ENCODE measurements at places on chromosomes 3 and 15.

DNA sequence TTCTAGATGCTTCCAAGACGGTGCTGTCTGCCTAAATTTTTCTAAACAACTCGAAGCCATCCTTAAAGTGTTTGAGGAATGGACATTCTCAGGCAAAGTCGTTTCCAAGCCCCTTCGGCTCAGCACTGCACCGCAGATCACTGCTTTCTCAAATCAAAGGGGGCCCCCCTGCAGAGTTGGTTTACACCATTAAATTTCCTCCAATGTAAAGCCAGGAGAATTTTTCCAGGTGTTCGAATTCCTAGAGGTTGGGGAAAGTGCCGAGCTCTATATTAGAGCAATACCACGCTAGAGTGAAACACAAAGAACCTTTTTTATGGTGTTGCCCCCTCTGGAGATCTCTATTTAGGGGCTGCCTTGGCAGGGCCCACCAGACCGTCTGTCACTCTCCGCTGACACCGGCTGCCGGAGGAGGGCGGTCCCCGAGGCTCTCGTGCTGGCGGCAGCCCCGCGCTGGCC lies 277.9 kb upstream of the NR2F2 start:
- no peak for DNase-seq

DNA sequence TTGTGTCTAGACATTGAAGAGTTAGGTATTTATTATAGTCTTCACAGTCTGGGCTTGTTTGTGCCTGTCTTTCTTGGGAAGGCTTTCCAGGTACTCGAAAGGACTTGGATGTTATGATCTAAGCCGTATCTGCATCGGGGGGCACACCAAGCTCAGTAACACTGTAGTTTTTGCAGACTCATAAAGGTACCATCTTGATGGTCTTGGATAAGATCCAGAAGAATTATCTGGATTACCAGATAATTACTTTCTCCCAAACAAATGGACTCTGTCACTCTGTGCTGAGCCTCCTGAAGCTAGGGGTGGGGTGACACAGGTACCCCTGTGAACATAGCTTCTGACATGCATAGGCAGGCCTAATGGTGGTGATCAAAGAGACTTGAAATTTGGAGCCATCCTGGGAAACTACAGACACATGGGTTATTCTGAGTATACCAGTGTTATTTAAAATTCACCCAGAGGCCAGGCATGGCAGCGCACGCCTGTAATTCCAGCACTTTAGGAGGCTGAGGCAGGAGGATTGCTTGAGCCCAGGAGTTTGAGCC lies 238.6 kb upstream of the TPM1 start:
- DNase-seq = no peak

- no peak for DNase-seq
Measured at GRCh38 chr3:12750658-12751071, 8.4 kb downstream of the TMEM40 start.

DNA sequence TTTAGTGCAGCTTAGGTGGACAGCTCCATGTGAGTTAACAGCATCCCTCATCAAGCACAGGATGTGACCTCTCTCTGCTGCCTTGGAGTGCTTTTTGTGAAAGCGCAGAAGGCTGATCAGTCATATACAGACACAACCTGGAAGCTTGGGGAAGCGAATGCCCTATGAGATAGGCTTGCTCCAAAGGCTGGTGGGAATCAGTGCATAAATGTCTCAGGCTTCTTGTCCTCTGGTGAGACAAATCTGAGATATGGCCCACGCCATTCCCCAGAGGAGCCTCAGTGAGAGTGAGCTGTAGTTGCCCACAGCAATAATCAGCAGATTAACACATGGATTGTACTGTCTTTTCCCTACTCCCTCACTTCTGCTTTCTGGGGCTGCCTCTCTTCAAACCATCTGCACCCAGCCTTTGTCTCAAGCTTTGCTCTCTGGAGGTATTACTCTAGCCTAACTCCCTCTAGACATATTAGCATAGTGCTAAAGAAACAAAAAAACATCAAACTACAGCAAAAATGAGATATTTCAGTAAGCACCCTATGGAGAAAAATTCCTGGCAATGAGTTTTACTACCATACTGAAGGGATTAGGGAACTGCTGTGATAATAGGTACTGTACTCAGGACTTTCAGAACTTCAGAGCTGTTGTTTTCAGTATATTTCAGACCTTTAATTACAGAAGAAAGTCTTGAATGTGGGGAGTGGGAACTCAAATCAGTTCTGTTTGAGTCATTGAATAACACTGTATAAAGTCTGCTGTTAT lies 113.7 kb downstream of the OXSM start:
- DNase-seq = no peak

DNA sequence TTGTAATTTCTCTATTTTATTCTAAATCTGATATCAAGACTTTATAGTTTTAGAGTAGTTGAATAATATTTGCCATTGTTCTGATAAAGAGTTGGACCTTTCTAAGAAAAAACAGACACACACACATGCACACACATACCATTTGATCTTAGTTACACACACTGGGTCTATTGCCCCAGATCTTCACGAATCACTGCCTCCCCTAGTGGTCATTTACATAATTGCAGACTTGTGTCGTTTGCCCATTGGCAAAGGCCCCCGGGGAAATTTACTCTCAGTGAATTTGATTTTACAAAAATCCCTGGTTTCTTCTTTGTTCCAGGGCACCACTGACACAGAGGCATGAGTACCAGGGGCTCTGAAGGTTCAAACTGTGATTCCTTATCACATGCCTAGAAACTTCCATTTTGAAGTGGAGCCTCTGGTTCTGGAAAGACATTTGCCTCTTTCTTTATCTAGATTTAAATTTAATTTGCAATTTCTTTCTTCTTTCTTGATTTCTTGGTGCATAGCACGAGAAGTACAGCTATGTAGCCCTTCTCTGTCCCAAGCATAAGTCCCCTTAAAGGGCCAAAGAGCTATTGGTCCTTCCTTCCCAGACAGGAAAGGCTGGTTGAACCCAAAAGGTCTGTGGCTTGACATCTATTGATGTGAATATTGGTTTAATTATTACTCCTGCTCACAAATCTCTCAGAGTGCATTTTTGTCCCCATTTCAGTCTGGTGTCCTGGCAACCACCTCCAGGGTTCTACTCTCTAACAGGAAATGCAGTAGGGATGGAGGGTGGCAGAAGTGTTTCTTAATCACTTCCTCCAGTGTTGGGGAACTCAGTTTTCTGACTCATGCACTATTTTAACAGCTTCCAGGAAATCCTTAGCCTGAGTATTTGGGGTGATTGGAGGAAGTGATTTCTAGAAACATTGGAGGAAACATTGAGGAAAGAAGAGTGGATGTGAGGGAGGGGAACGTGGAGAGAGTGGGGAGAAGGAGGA lies 32.4 kb upstream of the SLC6A11 start:
- DNase-seq = no peak

DNA sequence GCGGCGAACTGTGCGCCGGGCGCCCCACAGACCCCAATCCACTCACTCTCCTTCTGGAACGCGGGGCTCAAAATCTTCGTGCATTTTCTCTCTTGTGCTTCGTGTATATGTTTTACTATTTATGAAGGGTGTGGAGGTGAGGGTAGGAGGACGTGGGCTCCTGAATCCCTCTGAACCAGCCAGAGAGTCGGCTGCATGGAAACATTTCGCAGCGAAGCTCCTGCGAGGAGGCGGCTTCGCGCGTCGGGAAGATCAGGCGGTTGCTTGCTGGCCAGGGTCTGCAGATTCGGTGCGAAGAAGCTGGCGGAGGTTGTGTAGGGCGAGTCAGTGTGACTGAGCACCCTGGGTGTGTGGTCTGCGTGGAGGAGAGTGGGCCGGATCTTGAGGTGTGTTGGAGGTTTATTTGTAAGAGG lies 1.1 kb downstream of the CNTN4 start:
- DNase-seq = no peak
